HuH-7 (cell line): ENCODE measurements at places on chromosomes 12 and 14.
A peak's percentile ranks its signal among the peaks of the same experiment; 100 is the strongest.

- DNase-seq, result no peak
Observed at GRCh38 chr12:24778486-24779304, 170.2 kb downstream of the BCAT1 start.

- no peak for DNase-seq
Observed at GRCh38 chr12:75944097-75944904, 87.3 kb downstream of the PHLDA1 start.

DNA sequence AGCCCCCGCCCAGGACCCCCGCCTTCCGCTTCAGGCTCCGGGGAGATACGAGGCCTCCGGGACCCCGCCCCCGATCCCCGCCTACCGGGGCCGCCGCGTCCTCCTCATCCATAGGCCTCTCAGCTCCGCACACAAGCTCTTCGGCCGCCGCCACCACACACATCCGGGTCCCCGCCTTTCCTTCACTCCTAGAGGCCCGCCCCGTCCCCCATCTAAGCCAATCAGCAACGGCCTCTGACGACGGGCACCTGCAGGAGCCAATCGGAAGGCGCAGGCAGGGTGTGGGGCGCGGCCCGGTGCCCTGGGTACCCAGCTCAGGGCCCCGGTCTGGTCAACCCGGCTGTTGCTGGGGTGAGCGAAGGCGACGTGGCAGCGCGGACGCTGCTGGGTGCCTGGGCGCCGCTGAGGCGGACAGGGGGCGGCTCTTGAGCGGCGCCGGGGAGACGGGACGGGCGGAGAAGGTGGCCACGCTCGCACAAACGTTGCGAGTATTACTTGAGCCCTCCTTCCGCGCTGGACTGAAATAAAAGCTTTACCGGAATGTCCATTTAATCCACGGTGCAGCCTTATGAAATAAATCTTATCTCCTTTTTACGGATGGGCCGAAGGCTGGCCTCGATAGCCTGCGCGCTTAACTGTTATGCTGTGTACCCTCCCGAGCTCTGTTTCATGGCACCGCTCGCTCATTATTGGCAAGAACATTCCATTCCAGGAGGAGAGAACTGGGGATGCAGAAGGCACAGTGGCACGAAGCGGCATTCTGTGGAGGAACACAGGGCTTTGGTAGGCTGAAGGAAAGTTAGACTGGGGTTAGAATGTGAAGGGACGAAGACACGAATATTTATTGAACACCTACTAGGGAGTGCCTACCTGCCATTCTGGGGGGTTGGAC lies at the start of gene SPRYD3:
TSS of gene SPRYD3 (minus strand) at position 165 of the 892 bp plus-strand sequence. CDS start at position 108, 57 bp downstream.
- peak; percentile 100 for DNase-seq

- no peak for DNase-seq
Observed at GRCh38 chr12:109598428-109598854, 24.8 kb downstream of the MVK start.

DNA sequence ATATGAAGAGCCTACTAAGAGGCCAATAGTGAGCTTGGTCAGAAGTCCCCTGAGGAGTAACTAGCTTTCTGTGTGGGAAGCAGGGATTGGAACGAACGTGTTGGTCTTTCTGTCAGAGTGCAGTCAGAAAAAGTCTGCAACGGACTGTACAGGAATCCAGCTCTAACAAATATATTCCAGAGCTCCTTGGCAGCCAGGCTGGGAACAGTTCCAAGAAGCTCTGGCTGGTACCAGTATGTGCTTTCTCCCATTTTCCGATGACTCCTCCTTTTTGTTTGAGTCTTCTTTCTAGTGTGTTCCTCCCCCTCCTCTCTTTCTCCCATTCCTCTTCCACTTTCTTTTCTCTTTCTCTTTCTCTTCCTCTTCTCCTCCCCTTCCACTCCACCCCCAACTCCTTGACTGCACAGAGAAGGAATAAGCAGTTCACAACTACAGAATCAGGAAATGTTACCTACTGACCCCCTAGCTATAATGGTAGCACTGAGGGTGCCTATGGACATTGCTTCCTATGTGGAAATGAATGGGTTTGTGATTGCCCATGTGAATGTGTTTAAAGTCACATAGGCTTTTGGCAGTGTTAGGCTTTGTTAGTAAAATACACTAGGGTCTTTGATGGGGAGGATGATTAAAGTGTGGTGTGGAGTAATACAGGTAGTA lies 59.9 kb downstream of the TTLL5 start:
- no peak for DNase-seq
